ENCODE measurements at places on chromosomes 3 and 15. TPM values are rescaled to one million over a fixed set of nuclear protein-coding genes. Genes with fewer than 3 reads are reported as not detected.

The LRRC15 gene
- total RNA-seq, result 0.06 TPM

DNA sequence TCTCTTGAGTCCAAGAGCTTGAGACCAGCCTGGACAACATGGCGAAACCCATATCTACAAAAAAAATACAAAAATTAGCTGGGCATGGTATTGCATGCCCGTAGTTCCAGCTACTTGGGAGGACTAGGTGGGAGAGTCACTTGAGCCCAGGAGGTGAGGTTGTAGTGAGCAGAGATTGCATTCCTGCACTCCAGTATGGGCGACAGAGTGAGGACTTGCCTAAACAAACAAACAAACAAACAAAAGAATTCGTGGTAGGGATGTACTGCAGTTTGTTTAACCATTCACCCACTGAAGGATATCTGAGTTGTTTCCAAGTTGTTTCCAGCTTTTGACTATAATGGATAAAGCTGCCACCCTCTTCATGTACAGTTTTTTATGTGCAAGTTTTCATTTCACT lies 7.5 kb upstream of the NMD3 start:
- no peak for DNase-seq

- DNase-seq, result peak; percentile 58
Measured at GRCh38 chr15:25177955-25178801, 223.4 kb downstream of the SNRPN start.

The ITIH1 gene
- total RNA-seq, result not detected

The CFAP92 gene
- total RNA-seq, result 1.2 TPM

DNA sequence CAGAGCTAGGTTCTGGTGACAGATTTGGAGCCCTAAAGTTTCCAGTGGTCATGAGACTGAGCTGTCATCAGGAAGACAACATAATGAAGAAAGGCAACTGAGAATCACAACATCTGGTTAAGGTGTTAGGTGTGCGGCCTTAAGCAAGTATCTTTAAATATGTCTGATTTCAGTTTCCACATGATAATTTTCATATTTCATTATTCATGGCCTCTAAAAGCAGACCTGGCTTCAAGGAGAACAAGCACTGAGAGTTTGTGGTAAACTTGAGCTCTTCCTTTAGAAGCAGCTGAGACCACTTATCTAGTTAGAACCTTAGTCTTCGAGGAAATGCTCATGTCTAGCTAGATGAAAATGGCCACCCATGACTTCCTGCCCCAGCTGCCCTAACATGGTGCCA lies 25.7 kb upstream of the MYLK start:
- no peak for DNase-seq

- no peak for DNase-seq
Measured at GRCh38 chr15:95208988-95209387, 977.6 kb downstream of the MCTP2 start.

DNA sequence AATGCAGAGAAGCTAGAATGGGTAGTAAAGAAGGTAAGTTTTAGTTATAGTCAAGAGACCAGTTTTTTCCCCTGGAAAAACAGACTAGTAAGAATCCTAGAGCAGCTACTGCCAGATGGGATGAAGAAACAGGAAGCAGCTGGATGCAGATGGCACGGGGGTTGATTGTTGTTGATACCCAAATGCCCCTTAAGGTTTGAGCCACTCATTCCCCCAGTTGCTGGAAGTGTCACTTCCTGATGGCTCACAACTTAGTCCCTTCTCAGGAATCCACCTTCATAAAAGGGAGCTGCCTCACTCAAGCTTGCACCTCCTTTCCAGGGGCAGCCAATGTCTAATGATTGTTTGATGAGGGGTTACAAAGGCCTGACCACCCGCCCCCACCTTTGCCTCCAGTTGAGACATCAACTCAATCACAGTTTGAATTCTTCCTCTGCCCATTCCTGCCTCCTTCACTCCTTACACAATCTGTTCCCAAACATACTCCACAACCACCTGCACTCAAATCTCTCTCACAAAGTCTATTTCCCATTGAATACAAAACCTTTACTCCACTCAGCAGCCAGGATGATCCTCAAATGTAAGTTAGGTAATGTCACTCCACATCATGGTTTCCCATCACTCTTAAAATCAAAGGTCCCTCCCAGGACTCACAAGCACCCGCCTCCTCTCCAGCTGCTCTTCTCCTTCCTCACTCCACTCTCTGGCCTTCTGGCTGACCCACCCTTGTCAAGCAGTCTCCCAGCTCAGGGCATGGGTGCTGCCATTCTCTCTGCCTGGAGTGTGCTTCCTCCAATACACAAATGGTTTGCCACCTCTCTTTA lies 450.1 kb upstream of the THBS1 start:
- DNase-seq, result no peak

The FAM107A gene
- 10.2 TPM for total RNA-seq

DNA sequence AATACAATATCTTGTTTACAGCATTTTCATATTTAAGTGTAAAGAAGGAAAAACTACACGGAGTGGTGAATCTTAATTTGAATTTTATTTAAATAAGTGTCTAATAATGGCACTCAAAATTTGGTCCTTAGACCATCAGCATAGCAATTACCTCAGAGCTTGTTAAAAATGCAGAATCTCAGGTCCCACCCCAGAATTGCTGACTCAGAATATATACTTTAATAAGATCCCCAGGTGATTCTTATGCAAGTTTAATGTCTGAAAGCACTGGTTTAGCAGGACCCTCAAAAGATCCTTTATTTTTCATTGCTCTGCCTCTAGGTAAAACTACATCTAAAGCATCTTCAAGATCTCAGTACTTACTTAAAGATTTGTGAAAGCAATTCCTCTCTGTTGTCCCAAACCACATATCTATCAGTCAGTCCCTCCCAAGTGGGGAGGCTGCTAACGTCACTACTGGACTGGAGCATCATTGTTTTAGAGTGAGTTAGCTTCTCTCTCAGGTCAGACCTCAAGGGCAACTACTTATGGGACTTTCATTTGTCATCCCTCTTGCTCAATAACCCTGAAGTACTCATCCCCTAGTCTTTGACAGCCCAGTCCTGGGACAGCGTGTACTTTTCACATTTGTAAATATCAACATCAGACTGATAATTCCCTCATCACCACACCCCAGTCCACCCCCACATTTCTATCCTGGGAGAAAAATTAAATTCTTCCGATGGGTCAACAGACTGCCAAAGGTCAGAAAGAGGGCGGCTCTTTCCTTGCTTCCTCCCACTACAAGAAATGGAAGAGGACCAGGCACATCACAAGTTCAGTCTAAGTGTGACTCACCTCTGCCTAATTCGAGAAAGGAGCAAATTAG lies 76.7 kb downstream of the CBLB start:
- DNase-seq, result peak; percentile 63

DNA sequence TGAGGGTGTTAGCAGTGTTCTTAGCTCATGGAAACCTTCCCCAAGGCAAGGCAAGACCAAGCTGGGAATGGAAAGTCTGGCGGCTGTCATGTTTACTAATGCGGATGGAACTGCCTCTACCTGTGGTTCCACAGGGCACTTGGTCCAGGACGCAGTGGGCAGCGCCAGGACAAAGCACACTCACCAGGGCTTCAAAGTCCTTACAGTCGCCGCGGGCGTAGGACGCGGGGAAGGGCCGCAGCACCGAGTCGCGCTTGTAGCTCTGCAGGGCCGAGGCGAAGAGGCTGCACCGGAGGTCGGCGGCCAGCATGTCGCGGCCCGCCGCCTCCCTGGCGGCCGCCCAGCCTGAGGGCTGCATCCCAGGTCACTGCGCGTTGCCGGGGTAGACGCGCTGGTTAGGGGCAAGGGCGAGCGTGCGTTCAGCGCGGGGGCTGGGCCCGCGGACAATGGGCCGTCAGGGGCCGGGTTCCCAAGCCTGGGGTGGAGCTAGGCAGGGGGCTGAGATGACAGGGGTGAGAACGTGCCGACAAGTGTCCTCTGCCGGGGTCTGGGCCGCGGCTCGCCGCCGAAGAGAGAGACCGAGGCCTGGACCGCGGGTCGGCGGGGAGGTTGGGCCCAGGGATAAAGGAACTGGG lies 497 bp downstream of the PARP16 start:
- DNase-seq, result no peak

GRCh38 chr15:94395640-94396039 lies 164.3 kb downstream of the MCTP2 start:
- DNase-seq, result no peak
